ENCODE measurements at places on chromosomes 7 and 10.

- DNase-seq, result no peak
Measured at GRCh38 chr7:134729895-134730294, 49.5 kb upstream of the CALD1 start.

GRCh38 chr7:142331941-142332340 lies 74.1 kb upstream of the PRSS58 start:
- no peak for DNase-seq

DNA sequence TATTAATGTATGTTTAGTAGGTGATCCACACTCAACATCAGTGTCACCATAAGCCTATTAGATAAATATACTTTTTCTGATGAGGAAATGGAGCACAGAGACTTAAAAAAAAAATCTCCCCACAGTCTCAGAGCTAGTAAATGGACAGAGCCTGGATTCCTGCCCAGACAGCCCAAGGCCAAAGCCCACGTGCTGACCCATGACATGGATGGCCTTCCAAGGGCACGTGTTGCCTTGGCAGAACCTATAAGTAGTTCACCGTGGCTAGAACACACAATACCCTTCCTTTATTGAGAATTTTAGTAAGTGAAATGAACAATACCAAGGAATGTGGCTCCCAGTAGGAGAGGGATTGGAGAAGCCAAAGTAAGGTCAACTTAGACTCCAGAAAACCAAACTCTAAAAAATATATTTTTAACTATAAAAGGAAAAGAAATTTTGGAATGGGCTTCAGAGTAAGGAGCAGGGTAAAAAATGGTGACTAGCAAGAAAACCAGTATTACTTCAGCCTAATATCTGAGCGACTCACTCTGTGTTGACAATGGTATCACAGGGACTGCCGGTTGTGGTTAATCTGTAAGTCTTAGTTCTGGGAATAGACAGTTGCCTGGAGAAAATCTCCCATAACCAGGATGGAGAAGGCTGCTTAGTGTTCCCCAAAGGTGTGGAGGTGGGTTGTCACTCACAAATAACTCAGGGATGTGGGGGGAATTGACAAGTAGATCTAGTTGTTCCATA lies 223.0 kb downstream of the SORCS1 start:
- DNase-seq, result no peak

DNA sequence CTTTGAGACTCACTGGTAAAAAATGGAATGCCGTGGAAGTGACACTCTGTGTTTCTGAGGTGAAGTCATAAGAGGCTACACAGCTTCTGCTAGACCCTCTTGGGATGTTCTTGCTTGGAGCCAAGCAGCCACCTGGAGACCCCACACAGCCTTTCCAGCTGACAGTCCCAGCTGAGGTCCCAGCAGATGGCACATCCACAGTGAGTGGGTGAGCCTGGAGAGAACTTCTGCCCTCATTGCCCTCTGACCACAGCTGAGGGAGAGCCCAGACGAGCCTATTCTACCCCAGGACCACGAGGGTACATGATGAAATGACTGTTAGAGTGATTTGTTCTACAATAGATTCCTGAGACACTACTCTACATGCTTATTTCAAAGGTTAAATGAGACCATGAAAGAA lies 44.3 kb downstream of the CXCL12 start:
- DNase-seq, result no peak

DNA sequence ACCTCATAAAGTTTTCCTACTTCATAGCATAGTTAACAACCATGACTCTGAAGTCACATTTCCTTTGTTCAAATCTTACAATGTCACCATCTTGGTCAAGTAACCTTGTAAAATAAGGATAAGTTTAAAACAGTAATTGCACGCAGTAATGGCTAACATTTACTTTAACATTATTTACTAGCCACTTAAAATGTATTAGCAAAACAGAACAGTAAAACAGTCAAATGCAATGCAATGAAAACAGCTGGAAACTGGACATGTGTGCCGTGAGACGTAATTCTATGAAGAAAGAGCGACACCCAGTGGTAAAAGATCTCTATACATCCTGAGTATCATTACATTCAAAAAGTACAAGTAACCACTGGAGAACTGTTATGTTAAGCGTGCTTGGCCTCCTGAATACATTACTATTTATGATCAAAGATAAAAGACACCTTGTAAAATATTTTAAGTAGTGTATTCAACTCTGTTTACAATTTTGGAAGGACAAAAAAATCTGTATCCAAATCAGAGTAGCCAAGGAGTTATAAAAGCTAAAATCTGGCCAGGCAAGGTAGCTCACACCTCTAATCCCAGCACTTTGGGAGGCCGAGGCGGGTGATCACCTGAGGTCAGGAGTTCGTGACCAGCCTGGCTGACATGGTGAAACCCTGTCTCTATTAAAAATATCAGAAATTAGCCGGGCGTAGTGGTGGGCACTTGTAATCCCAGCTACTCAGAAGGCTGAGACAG lies 27.2 kb downstream of the ATE1 start:
- DNase-seq, result no peak

DNA sequence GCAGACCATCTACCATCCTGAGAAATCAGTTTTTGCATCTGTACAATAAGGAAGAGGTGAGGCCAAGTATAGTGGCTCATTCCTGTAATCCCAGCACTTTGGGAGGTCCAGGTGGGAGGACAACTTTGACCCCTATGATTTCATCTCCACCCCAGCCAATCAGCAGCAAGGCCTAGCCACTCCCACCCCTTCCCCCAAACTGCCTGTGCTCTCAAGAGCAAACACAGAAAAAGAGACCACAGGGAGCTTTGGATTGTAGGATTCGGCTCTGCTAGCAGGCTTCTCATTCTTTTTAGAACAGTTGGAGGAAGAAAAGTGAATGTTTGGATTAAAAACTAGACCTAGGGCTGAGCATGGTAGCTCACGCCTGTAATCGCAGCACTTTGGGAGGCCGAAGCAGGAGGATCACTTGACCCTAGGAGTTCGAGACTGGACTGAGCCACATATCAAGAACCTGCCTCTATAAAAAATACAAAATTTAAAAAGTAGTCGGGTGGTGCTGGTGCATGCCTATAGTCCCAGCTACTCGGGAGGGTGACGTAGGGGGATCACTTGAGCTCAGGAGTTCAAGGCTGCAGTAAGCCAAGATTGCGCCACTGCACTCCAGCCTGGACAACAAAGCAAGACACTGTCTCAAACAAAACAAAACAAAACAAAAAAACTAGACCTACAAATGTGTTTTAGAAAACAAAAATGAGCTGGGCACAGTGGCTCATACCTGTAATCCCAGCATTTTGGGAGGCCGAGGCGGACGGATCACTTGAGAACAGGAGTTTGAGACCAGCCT lies 25.1 kb upstream of the PROSER2 start:
- no peak for DNase-seq

DNA sequence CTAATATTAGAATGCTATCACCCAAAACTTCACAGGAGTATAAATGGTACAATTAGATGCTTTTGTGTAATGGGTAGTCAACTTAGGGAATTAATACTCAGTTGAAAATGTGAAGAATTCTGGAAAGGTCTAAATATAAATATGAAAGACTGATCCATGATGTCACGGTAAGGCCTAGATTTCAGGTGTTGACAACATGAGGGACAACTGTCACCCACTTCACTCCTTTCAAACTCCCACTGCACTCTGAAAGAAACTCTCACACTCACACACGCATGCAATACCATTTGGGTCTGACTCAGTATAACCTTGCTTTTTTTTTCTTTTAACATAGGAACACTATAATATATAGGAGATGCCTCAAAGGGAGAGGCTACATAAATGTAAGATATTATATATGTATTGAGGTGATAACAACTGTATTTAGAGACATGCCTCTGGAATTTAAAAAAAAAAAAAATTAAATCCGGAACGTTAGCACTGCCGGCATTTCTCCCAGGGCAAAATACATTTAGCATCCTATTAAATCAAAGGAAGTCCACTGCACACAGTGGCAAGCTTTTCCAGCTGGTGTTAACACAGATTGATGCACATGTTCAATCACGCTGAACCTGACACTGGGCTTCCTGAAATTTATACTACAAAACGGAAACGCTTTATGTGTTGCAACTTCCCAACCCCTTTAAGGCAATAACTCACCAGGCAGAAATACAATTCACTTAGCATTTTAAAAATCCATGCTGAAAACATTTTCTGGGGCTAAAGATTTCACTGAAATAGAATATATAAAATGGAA lies 74.9 kb downstream of the RSU1 start:
- DNase-seq, result no peak

Measured in CD4-positive, CD25-positive, alpha-beta regulatory T cell (primary cell).